Upper lobe of left lung (tissue), 6 donors: ENCODE measurements at places on chromosomes 5 and 9.

DNA sequence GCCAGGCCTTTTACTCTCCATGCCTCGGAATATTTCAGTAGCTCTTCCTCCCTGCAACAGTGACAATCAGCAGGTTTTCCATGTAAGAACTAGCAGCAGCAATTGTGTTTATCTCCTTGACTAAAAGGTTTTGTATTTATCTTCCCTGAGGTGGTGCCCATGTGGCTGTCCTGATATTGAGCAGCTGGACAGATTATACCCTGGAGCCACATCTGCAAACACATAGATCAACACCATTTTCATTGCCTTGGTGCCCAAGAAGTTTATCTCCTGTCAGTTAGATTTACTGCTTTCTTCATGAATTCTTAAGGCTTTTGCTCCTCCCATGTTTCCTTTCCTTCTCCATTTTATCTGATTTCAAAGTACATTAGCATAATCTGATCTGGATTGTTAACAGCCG, 378.4 kb downstream of the SPATA31D1 start:
- no peak for DNase-seq

GRCh38 chr5:129399069-129399468, 61.0 kb upstream of the ADAMTS19 start:
- no peak for DNase-seq

DNA sequence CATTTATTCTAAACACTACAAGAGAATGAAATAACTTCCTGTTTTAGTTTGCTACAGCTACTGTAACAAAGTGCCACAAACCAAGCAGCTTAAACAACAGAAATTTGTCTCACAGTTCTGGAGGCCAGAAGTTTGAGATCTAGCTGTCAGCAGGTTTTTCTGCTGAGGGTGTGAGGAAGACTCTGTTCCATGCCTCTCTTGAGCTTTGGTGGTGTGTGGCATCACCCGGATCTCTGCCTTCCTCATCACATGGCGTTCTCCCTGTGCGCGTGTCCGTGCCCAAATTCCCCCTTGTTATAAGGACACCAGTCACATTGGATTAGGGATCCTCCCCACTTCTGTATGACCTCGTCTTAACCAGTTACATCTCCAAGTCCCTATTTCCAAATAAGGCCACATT, 97.7 kb downstream of the CFAP95 start:
- DNase-seq: no peak

DNA sequence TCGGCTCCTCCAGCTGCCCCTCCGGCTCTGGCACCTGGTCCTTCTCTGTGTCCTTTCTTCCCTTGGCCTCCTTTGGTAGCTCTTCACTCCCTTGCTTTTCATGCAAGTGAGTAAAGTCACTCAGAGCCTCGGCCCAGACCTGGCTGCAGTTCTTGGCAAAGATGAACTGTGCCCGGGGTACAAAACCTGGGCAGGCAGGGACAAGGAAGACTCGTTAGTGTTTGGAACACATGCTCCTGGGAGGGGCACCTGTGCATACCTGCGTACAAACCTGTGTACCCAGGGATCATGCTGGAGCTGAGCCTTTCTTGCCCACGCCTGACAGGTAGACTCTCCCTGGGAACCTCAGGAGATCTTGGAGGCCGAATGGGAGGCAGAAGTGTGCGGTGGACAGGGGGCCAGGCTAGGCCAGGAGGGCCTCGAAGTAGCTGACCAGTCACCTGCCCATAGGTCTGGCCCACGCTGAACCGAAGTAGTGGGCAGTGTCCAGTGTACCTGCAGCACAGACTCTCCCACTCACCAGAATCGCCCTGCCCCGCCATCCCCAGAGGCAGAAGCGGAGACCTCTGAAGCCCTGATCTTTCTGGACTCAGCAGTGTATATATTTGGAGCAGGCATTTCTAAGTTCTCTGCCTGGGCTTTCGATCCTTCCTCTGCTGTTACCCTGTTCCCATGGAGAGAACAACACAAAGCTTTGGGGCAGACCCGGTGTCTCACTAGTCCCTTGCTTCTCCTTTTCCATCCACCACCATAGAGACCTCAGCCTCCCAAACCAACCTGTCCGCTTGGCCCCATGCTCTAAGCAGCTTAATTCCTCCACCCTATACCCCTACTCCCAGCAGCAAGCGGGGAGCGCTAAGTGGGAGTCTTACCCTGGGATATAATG, 41.9 kb upstream of the TESK1 start:
- DNase-seq: no peak

GRCh38 chr5:72835633-72836032, 19.2 kb downstream of the TNPO1 start:
- no peak for DNase-seq
